CD4-positive, alpha-beta T cell treated with Interleukin-21 for 1 hour (primary cell): ENCODE measurements at places on chromosomes 2 and 18.

GRCh38 chr2:64363848-64364247 is 90.1 kb upstream of the LGALSL start:
- no peak for DNase-seq

DNA sequence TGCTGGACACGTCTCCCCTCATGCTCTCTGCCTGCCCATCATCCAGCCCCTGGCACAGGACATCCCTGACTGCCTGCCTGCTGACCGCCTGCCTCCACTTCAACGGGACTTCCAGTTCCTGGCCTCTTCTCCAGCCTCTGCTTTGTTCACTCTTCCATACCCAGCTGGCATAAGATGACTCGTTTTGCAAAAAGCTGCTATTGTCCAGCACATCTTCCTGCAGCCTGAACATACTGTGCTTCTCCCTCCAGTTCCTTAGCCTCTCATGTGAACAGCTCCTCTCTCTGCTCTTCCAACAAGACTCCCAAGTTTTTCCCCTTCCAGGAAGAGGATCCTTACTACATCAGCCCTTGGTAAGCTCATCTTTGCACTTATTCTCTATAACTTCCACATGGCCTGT is 62.4 kb upstream of the SKOR2 start:
- DNase-seq = no peak

GRCh38 chr18:37385846-37386778 is 179.5 kb downstream of the CELF4 start:
- DNase-seq = peak; percentile 36

- DNase-seq = no peak
Observed at GRCh38 chr2:39107724-39108273, 13.1 kb downstream of the SOS1 start.

DNA sequence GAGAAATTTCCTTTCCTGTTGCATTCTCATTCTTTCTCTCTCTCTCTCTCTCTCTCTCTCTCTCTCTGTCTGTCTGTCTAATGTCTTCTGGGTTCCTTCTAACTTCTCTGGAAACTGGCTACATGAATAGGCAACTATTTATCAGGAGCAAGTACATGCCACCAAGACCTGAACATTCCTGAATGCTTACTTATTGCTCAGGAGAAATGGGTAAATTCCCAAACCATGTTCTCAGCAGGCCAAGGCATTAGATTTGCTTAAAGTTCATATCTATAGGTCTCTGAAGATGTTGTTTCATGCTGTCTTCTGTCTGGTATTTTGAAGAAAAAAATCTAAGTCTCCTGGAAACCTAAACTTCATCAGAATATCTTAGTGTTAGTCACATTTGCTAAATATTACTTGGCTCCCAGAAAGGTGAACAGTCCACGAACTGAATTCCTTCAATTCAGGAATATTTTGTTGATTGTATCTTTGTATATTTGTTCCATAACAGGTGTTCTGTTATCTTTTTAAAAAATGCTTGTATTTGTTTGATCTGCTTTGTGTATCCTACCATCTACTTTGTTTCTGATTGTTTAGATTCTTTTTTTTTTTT is 77.2 kb upstream of the FIGN start:
- DNase-seq = no peak

GRCh38 chr2:183371545-183371944 is 247.3 kb downstream of the NUP35 start:
- DNase-seq = no peak

GRCh38 chr2:105888625-105889024 is 143.9 kb downstream of the NCK2 start:
- peak; percentile 38 for DNase-seq

DNA sequence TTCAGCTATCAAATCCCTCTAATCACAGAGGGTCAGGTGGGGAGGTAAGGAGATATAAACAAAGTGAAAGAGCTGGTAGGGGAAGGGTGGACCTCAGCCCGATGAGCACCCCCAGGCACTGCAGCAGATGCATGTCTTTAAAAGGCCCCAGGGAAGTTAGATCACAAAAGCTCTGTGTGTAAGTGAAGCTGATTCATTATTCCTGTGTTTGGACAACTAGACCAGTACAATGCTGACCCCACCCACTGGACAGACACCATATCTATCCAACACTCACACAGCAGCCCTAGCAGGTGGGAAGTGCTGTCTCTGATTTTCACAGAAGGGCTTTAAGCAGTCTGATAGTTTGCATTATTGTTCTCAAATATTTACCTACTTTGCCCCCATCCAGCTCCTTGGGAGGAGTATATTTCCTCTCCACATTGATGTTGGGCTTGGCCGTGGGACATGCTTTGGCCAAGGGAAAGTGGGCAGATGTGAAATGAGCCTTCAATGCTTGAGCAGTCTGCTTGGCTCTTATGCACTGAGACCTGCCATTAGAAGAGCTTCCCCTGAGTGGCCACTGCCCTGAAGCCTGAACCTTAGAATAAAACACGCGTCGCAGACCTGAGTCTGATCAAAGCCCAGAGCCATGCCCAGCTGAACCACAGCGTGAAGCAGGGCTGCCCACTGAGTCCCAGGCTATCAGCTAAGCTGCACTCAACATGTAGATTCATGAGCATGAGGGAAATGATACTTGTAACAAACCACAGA is 111.4 kb downstream of the COPS8 start:
- DNase-seq = no peak

GRCh38 chr2:121565389-121566250 is 34.9 kb downstream of the RNU4ATAC start:
- no peak for DNase-seq

DNA sequence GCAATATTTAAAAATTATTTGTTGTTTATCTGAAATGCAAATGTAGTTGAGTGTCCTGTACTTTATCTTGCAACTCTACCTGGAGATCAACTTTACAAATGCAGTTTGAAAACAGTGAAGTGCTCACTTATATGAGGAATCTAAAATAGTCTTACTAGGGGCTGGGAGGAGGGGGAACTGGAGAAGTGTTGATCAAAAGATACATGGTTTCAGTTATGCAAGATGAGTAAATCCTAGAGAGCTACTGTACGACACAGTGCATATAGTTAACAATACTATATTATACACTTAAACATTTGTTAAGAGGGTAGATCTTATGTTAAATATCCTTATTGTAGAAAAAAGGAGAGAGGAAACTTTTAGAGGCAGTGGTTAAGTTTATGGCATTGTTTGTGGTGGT is 241.9 kb downstream of the BCL11A start:
- DNase-seq = no peak

- DNase-seq = no peak
Observed at GRCh38 chr2:64492272-64492671, 31.9 kb upstream of the AFTPH start.

DNA sequence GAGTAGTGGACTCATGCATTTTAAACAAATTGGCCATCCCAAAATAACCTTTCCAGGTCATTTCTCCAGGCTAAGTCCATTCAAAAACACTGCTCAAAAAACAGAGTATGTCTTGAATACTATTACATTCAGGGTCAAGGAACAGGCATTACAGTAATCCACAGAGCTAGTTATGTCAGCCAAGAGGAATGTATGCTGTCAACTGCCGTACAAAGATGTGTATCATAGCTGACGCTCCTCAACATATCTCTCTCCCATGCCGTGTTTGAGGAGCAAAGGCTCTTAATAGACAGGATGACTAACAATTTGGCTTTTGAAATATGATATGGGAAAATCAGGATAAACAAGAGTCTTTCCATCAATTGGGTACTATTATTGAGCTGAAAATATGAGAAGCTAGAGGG is 68.8 kb upstream of the KCTD1 start:
- no peak for DNase-seq

DNA sequence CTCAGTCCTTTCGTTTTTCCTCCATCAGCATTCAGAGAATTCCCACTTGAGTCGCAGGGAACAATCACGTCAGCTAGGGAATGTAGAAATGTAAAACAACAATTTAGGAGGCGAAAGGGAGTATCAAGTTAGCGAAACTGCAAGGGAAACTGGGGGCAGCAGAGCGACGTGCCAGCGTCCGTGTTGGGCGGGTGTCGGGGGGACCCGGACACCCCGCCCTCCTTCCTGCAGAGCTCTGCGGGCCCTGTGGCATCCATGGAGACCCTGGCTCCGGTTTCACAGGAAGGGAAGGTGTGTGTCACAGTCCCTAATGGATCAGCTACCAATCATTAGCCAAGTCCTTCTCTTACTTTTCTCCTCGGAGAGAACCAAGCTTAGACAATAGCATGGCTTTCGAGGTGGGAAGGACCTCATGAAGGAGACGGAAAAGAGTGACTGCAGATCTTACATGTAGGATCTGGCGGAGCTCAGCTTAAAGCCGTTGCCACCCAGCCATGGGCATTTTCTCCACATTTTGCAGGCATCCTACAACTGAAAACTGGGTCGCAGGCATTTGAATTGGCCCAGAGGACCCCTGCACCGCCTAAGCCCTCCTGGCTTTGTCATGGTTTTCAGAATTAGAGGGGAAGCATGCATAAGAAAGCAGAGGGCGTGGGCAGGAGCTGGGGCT is 33.7 kb downstream of the SOX11 start:
- no peak for DNase-seq

- no peak for DNase-seq
Observed at GRCh38 chr2:115105966-115106365, 663.5 kb downstream of the DPP10 start.

DNA sequence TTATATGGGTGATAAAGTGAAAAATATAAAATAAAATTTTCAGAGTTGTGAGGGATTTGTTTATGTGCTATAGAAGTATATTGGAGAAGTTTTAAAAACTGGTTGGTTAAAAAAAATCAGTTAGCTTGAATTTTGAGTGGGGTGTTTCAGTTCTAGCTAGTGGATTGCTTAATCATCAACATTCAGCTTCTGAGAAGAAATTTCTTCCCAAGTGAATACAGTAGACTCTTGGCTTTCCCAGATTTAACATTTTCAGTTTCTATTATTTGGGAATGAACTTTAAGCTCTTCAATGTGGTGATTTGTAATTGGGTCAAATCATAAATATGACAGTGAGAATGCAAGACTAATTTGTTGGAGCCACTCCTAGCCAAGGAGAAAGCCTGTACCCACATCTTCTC is 120.8 kb downstream of the PLCL1 start:
- no peak for DNase-seq

DNA sequence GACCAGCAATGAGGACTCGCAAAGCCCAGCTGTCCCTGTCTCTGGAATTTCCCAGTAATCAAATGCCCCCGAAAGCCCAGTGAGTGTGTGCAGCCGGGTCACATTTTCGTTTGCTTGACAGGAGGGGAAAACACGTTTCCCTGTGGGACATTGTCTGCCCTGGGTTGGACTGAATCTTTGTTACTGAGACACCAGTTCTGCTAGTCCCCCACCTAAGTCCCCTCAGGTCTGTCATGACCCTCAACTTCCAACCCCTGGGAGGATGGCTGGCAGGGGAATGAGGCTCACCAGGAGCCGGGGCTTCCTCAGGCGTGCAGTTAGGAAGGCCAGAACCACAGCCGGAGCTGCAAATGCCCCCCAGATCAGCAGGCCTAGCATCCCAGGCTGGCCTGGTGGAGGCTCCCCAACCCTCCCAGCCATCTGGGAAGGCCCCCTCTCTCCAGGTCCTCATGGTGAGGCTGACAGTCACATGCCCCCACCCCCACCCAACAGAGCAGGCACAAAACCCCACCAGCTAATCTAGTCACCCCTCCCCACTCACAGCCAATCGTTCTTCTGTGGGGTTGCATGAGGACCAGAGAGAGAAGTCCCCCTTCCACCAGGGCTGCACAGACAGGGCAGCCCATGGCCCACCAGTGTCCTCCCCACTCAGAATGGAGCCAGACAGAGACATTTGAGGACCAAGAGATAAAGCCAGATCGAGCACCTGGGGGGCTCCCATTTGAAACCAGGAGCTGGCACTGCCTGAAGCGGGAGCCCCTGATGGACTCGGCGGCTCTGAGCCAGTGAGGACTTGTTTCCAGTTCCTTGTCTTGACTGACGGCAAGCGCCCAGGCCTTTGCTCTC is 33.6 kb downstream of the CYP26B1 start:
- DNase-seq = no peak

GRCh38 chr18:10748641-10749040 is 222.8 kb downstream of the NAPG start:
- no peak for DNase-seq

GRCh38 chr2:43057026-43057741 is 169.2 kb downstream of the ZFP36L2 start:
- no peak for DNase-seq

DNA sequence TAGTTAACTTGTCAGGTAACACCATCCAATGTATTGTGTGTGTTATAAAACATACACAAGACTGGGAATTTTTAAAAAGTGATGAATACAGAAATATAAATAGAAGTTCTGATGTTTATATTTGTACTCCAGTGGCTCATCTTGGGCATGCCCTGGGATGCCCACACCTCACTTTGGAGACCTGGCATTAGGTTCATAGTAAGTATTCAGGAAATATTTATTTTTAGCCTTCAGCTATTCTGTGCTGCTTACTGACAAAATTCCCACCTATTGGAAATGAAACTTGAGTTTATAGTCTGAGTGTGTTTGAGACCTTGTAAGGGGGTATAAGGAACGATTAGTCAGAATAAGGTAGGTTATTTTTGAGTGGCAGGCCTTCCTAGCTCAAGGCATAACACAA is 67.5 kb downstream of the MYO1B start:
- no peak for DNase-seq

GRCh38 chr2:96163768-96164429 is 18.7 kb upstream of the DUSP2 start:
- peak; percentile 78 for DNase-seq

GRCh38 chr2:227308784-227309183 is 16.3 kb upstream of the MFF start:
- DNase-seq = no peak

GRCh38 chr2:125004106-125004800 is 979.2 kb downstream of the CNTNAP5 start:
- DNase-seq = no peak

DNA sequence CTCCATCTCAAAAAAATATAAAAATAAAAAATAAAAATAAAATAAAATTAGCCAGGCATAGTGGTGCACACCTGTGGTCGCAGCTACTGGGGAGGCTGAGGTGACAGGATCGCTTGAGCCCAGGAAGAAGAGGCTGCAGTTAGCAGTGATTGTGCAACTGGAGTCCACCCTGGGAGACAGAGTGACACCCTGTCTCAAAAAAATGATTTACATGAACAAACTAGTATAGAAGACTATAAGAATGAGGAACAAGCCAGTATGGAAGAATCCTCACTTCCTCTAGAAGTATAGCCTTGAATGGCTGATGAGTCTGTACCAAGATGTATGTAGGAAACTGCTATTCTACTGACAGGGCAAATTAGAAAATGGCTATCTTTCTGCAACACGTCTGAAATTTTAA is 10.9 kb downstream of the YES1 start:
- DNase-seq = no peak

DNA sequence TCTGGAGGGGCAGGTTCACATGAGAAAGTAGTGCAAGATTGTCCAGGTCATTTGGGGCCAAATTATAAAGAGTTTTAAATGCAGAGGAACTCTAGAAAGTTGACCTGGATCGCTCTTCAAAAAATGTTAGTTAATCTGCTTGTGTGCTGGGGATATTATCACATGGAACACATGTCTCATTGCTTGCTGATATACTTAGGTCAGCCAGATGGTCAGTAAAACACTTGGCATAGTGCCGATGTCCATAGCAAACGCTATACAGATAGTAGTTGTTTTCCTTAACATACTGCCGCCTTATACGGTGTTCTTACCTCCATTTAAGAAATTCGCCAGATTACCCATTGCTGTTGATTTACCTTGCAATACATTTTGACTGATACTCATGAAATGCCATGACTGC is 103.4 kb upstream of the CWC22 start:
- no peak for DNase-seq
